ENCODE measurements at places on chromosomes 5 and 9.
A peak's percentile ranks its signal among the peaks of the same experiment; 100 is the strongest.

DNA sequence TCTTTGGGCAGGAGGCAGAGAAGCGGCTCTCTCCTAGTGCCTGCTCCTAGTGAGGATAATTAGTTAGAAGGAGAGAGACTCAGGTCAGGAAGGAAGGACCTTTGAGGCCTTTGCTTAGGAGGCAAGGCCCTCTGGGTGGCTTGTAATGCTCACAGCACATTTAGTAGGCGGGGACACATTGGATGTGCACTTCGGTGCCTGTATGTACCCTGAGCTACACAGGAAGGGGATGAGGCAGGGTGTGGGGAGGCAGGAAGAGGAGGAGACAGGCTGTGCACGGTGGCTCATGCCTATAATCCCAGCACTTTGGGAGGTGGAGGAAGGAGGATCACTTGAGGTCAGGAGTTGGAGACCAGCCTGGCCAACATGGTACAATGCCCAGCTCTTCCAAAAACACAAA lies 7.2 kb upstream of the LCN2 start:
- DNase-seq = no peak

DNA sequence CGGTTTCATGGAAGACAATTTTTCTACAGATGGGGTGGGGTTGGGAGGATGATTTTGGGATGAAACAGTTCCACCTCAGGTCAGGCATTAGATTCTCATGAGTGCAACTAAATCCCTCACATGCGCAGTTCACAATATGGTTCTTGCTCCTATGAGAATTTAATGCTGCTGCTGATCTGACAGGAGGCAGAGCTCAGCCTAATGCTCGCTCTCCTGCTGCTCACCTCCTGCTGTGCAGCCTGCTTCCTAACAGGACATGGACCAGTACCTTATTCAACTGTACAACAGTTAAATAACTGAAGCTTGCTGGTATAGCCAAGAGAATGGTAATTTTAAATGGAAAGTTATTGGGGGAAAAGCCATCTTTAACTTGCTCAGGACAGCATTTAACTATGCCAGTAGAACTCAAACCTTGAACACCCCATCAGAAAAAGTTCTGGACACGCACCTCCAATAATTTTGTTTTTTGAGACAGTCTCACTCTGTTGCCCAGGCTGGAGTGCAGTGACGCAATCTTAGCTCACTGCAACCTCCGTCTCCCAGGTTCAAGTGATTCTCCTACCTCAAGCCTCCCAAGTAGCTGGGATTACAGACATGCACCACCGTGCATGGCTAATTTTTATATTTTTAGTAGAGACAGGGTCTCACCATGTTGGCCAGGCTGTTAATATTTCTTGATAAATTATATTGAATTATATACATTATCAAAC lies 27.7 kb downstream of the HMGCR start:
- no peak for DNase-seq

DNA sequence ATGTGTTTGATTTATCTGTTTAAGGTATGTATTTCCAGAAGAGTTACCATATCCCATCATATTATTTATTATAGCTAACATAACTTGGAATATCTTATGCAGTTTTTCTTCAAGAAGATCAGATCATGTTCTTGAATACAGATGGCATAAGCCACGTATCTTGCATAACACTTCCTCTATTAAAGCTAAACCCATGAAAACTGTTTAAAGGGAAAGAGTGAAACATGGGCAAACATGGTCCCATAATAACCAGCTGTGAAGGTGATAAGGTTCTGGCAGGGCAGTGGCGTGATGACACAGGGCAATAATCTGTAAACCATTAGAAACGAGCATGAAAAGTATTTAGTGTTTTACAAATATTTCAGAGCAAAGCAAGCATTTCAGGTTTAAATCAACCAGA lies 34.2 kb downstream of the EFNA5 start:
- peak; percentile 45 for DNase-seq

GRCh38 chr9:101840694-101841188 lies 102.3 kb upstream of the GRIN3A start:
- peak; percentile 26 for DNase-seq

DNA sequence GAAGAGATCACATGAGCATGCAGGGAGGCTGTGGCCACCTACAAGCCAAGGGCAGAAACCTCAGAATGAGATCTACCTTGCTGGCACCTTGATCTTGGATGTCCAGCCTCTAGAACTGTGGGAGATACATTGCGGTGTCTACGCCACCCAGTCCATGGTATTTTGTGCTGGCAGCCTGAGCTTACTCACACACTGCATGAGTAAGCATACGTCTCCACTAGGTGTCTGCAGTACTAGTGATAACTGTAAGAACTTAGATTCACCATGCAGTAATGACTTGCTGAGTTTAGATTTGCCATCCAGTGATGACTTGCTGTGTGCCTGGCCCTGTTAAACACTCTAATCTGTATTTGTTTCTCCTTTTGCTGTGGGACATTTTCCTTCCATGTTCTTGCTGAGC lies 417.7 kb downstream of the GADD45G start:
- DNase-seq = no peak

GRCh38 chr5:8807636-8808035 lies 738.2 kb downstream of the SEMA5A start:
- DNase-seq = no peak

GRCh38 chr5:144832416-144832815 lies 661.7 kb downstream of the KCTD16 start:
- no peak for DNase-seq

DNA sequence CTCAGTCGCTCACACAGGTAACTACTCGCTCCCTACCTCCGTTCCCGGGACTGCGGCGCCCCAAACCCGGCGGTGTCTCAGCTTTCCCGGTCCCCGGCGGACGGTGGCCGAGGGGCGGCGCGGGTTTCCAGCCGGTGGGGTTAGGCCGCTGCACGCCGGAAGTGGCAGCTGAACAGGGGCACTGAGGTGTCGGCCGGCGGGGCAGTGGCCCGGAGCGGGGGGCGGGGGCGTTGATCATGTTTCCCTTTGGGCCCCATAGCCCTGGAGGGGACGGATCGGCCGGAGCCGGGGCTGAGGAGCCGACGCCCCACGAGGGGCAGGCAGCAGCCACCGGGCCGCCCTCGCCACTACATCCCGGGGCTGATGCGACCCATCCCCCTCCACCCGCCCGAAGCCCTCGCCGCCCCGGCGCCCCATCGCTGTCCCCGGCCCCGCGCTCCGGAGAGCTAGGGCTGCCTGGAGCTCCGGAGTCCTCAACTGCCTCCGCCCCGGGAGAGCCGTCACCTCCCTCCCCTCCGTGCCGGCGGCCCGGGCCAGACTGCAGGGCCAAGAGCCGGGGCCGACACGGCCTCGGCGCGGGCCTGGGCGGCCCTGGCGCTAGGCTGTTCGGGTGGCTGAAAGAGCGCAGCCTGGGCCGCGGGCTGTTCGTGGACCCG lies at the start of gene DCAF10:
Gene DCAF10 (plus strand): TSS at position 167 of the 656 bp plus-strand sequence. CDS start 70 bp downstream, at position 237.
- peak; percentile 93 for DNase-seq

DNA sequence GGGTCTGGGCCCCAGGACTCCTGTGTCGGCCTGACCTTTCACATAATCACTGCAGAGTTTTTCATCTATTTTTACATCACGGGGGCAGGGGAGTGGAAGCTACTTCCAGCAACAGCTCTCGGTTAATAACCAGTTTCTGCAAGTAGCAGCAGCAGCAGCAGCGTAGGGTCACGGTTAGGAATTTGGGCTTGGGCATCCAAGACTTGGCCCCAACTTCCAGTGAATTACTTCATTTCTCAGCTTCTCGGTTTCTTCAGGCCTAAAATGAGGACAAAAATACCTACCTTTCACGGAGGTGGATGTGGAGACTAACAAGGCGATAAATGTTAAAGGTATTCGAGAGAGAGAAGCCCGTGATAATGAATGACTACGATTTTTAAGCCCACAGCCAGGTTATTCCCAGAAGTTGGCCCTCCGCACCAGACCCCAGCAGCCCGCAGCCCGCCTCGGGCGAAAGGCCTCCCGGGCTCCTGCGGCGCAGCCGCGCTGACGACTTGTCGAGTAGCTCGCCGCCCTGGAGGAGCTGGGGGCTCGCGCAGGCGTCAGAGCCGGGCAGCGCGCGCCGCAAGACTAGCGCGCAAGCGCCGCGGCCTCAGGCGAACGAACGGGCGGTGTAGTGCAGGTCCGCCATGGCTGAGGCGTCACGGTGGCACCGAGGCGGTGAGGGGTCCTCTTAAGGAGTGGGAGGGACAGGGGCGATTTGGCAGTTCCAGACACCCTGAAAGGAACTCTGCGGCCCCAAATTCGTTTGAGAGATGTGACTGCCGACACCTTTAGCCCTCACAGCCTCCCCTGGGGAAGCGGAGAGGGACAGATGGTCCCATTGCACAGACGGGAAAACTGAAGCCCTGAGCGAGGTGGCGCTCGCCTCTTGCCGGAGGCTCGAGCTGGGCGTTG lies at the start of gene PKD2L2:
Gene PKD2L2 (plus strand): TSS at position 595 of the 897 bp plus-strand sequence. CDS start 35 bp downstream, at position 630.
- peak; percentile 93 for DNase-seq

DNA sequence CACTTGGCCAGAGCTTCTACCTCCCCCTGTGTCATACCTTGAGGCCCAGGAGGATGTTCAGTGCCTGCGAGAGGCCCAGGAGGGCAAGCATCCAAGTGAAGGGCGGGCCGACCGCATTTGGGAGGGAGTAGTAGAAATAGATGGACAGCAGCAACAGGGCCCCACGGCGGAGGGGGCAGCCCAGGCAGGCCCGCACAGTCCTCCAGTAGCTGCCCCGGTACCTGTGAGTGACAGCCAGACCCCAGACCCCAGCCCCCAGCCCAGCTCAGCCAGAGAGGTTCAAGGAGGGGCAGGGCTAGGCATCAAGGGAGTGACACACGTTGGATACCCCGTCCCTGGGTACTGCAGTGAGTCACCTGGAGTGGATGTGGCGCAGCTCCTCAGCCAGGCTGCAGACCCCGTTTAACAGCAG lies 1.4 kb downstream of the STING1 start:
- DNase-seq = no peak

- no peak for DNase-seq
Observed at GRCh38 chr9:127307802-127308201, 43.2 kb downstream of the GARNL3 start.

- DNase-seq = peak; percentile 48
Observed at GRCh38 chr5:154611341-154611767, 133.3 kb upstream of the HAND1 start.

- no peak for DNase-seq
Observed at GRCh38 chr9:96004379-96004778, 128.9 kb downstream of the ERCC6L2 start.
